LHCN-M2 (cell line): ENCODE measurements at places on chromosomes 16 and 17. TPM values are rescaled to one million over a fixed set of nuclear protein-coding genes. Genes with fewer than 3 reads are reported as not detected.

The KCNH6 gene
- total RNA-seq = not detected in 2 replicates

The CDH13 gene
- 140 and 162 TPM in 2 replicates for total RNA-seq

The TTLL6 gene
- total RNA-seq = not detected in 2 replicates

The CD300E gene
- not detected in 2 replicates for total RNA-seq

The CCL17 gene
- total RNA-seq = not detected in 2 replicates

The TMEM100 gene
- 8.7 and 12.1 TPM in 2 replicates for total RNA-seq

The NHLRC4 gene
- 0.11 TPM in 1 of 2 replicates, not detected in the other for total RNA-seq

The ST6GALNAC2 gene
- 0.34 and 1.2 TPM in 2 replicates for total RNA-seq

The TBC1D10B gene
- 41.8 and 43.9 TPM in 2 replicates for total RNA-seq

The EME1 gene
- 13.9 and 18.1 TPM in 2 replicates for total RNA-seq

The BANP gene
- total RNA-seq = 19.7 and 20.5 TPM in 2 replicates

The HBA1 gene
- not detected in 2 replicates for total RNA-seq

The FOXL1 gene
- 4.1 and 5.3 TPM in 2 replicates for total RNA-seq

The HLF gene
- total RNA-seq = 0.26 and 0.29 TPM in 2 replicates

The HNF1B gene
- not detected in 2 replicates for total RNA-seq

The DRC7 gene
- not detected in 2 replicates for total RNA-seq

The STX1B gene
- 1.7 and 4.1 TPM in 2 replicates for total RNA-seq

The SKAP1 gene
- 0.17 TPM in 1 of 2 replicates, not detected in the other for total RNA-seq

The SHISA6 gene
- not detected in 2 replicates for total RNA-seq

The RAB40C gene
- total RNA-seq = 11.9 and 13.3 TPM in 2 replicates

The ENPP7 gene
- not detected in 2 replicates for total RNA-seq

The NTN3 gene
- total RNA-seq = 0.11 TPM in 1 of 2 replicates, not detected in the other

The HSPB9 gene
- not detected in 2 replicates for total RNA-seq

The CDRT15L2 gene
- not detected in 2 replicates for total RNA-seq

The SERPINF2 gene
- 0.13 and 0.40 TPM in 2 replicates for total RNA-seq

The TNFRSF13B gene
- not detected in 2 replicates for total RNA-seq

The ATXN7L3 gene
- 42.1 and 47.0 TPM in 2 replicates for total RNA-seq

The DNAI2 gene
- total RNA-seq = not detected in 2 replicates

The PYCARD gene
- total RNA-seq = 7.7 and 10.8 TPM in 2 replicates

The ATP1B2 gene
- total RNA-seq = not detected in 2 replicates

The C17orf113 gene
- 0.29 TPM in 1 of 2 replicates, not detected in the other for total RNA-seq

The DRC3 gene
- total RNA-seq = 0.06 and 1.1 TPM in 2 replicates

The CCDC102A gene
- 7.7 and 9.9 TPM in 2 replicates for total RNA-seq

The PRAC1 gene
- total RNA-seq = not detected in 2 replicates

The NLRC5 gene
- 12.1 and 22.3 TPM in 2 replicates for total RNA-seq

The KRTAP4-6 gene
- not detected in 2 replicates for total RNA-seq

The INCA1 gene
- 0.34 and 0.64 TPM in 2 replicates for total RNA-seq

The TEX14 gene
- not detected in 2 replicates for total RNA-seq

The TMEM235 gene
- not detected in 2 replicates for total RNA-seq

The PPP1R27 gene
- 1.0 TPM in 1 of 2 replicates, not detected in the other for total RNA-seq

The ZNF469 gene
- 0.38 and 0.46 TPM in 2 replicates for total RNA-seq

The MGAT5B gene
- 0.06 and 0.23 TPM in 2 replicates for total RNA-seq

The HOXB7 gene
- 26.9 and 37.3 TPM in 2 replicates for total RNA-seq

The DPEP3 gene
- not detected in 2 replicates for total RNA-seq

The CLEC19A gene
- total RNA-seq = not detected in 2 replicates

The HOXB2 gene
- total RNA-seq = 59.3 and 65.3 TPM in 2 replicates
